Ammon's horn (tissue), 1 donor: ENCODE measurements at places on chromosomes 1 and 21.

GRCh38 chr1:152347116-152347728 is 12.6 kb downstream of the FLG2 start:
- DNase-seq: peak; percentile 38

DNA sequence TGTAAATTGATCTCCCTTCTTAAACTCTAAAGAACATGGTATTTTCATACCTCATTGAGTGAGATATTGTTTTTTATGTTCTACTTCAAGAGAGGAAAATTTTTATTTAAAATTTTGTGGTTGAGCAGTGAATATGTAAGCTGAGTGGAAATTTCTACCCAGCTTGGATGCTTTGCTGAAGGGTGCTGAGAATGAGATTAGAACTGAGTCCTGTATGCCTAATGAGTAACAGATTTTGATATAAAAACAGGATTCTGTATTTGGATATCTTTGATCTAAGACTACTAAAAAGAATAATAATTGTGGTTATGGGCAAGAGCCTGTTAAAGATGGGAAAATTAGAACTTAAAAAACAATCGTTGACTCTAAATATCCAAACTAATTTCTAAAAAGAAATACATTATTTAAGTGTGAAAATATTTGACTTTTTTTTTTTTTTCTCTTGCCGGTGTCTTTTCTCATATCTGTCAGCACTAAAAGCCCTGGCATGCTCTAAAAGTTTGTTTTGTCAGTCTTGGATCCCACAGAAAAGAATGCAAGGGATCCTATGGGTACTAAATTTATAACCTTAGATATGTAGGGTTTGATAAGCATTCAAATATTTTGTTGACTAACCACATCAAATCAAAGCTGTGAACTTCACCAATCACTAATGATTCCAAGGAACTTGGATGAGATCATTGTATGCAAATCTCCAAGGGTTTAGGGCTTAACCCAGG is 652.3 kb downstream of the PTPRC start:
- no peak for DNase-seq

DNA sequence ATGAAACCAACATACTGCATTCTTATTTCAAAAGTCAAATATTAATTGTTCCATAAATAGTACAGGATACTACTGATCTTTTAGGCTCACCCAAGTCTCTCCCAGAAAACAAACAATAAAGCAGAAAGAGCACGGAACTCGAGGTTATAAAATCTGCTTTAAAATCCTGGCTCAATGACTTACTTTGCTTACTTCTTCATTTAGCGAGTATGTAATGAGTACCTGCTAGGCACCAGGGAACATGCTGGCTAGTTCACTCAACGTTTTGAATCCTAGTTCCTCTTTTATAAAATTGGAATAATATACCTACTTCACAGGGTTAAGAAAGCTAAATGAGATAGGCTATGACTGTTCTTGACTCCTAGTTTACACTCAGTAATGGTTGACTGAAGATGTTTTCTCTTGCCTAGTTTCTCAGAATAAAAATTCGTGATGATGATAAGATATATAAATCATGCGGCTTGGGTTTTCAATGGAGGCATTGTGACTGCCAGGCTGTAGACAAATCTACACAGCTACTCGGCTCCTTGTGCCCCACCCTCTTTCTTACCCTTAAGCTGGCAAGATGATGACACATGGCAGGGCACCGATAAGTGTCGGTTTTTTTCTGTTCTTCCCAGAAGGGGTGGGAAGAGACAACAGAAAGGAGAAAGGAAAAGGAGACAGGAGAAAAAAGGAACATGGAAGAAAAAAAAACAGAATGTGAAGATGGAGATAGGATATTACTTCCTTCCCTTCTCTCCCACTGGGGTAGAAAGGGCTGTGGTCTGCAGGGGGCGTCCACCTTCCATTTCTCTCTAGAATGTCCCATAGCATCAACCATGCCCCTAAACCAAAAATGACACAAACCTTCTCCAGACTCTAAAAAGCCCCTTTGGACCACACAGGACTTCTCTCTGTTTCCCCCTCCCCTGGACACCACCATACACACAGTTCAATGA is 507.1 kb downstream of the SMYD3 start:
- no peak for DNase-seq

- no peak for DNase-seq
Observed at GRCh38 chr1:230798491-230798890, 51.3 kb downstream of the CAPN9 start.

DNA sequence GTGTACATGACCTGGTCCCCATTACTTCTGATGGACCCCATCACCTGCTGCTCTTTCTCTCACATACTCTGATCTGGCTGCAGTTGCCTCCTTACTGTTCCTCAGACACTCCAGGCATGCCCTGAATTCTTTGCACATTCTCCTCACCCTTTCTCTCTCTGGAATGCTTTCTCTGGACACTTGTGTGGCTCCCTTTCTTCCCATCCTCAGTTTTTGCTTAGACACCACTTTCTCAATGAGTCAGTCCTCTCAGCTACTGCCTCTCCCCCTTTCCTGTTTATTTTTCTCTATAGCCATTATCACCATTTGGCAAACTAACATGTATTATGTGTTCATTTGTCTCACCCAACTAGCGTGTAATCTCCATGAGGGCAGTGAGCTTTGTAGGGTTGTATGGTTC is 28.1 kb downstream of the PLXNA2 start:
- DNase-seq: no peak

DNA sequence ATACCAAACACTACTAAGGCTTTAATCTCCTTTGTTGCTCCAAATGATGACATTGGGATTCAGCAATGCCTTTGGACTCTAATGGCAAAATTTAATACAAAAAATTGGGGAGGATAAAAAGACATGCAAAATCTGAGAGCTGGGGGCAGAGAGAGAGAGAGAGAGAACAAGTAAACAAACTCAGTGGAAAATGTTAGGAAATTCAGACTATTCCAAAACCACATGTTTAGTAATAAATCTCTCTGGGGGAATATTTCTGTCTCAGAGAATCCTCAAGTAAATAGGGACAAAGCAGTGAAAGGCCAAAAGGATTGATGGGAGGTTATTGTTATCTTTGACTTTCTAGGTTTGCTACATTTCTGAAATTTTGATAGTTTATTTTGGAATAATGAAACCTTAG is 65.7 kb downstream of the PLA2G4A start:
- no peak for DNase-seq

DNA sequence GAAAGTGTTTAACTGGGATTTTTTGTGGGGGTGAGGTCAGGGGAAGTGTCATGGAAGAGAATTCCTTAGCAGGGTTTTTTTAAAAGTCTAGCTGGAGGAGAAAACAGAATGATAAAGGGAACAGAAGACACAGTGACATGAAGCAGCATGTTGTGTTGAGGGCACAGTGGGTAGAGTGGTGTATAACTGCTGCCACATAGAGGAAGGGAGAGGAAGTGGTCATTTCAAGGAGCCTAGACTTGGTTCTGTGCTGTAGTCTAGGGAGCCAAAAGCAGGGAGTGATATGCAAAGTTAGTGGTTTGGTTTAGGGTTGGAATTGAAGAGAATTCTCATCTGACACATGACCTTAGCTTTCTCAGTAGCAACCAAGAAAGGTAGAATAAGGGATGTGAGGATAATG is 10.2 kb downstream of the EEIG2 start:
- peak; percentile 58 for DNase-seq

DNA sequence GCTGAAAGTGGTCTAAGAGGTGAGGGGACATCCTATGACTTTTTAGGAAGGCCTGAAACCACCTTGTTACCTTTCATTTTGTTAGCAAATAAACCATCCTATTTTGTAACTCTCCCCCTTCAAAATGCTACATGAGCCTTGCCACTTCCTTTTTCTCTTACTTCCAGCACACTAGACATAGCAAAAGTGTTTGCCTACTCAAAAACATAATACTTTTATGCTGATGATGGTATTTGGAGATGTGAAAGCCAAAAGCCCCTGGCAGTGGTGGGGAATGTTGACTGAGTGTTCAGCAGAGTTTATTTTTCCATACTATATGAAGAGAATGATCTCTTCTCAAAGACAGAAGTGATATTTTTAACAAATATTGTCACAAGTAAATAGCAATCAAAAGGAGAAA is 134.2 kb downstream of the EDEM3 start:
- DNase-seq: no peak

DNA sequence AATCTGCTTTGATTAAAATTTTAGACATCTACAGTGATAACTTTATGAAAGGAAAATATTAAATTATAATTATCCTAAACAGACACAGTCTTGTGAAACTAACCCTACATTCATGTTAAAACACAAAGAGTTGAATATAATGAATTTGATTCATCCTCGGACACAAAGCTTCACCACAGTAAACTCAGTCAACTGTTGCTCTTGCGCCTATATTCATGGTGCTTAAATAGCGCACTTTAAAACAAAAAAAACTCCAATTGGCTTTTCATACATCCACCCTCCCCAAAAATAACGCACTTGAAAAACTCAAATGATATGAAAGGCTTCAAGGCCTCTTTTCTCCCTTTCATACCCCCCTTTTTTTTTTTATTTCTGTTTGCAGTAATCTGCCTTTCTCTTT is 260.3 kb downstream of the FAF1 start:
- peak; percentile 46 for DNase-seq

- DNase-seq: no peak
Observed at GRCh38 chr1:107865627-107866026, 99.4 kb downstream of the VAV3 start.

DNA sequence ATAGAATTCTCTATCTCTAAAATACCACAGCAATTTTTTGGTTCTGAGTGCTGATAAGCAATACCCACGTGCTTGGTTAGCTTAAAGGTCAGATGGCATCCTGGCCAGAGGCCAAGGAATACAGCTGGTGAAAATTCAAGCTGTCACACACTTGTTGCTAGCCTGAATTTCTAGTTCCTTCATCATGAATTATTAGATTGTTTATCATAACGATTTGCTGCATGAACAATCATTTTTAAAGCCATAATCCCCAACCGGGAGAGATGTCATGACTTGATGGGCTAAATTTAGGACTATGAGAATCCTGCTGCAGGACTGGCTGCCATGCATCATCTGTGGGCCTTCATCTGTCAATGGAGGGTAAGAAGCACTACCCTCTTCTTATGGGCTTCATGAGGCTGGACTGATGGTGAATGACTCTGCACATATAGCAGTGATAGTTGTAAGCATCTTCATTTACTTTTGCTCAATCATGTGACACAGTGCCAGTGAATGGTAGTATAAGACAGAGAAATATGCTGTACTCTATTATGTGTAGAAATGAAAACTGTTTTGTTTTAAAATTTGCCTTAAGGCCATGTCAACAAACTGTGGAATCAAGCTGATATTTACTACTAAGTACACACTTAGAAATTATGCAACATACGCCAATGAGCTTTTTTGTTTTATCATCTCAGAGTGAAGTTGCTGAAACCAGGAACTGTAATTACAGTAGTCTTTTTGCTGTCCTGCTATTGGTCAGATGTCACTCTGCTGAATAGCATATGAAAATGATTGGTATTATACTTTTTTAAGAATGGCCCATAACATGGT is 80.5 kb upstream of the RALGPS2 start:
- DNase-seq: no peak

GRCh38 chr1:8536515-8536914 is 218.6 kb downstream of the SLC45A1 start:
- DNase-seq: no peak

DNA sequence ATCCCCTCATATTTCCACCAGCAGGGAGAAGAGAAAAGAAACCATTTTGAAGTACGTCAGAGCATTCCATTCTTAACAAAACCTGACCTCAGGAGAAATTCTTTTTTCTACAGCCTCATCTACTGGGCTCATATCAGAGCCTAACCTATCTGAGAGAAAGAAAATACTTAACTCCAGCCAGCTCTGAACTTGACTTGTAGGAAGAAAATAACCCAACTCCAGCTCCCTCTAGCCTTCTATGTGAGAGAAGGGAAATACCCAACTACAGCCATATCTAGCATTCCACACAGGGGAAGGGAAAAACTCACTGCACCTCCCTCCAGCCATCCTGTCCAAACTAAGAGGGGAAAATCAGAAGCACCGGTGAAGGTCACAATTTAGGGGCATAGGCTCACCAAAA is 57.7 kb downstream of the SPATA6 start:
- DNase-seq: no peak

- no peak for DNase-seq
Observed at GRCh38 chr1:68828013-68828412, 331.1 kb upstream of the DEPDC1 start.

DNA sequence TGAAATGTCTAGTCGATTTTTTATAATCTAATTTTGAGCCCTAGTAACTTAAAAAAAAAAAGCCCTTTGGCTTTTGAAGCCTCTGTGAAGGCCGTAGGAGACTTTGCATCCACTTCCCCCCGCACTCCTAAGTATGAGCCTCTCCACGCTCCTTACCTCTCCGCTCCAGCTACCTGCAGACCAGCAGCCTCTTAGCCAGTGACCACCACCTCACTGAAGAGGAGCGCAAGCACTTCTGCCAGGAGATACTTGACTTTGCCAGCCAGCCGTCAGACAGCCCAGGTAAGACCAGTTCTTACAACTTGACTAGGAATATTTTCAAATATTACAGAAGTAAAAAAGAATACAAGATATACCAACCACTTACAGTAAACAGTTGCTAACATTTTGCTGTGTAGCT is 27.4 kb upstream of the PWP2 start:
- no peak for DNase-seq

- DNase-seq: peak; percentile 46
Observed at GRCh38 chr1:220189750-220190347, 82.4 kb downstream of the RAB3GAP2 start.

GRCh38 chr1:226977643-226978431 is 37.7 kb downstream of the COQ8A start:
- no peak for DNase-seq

DNA sequence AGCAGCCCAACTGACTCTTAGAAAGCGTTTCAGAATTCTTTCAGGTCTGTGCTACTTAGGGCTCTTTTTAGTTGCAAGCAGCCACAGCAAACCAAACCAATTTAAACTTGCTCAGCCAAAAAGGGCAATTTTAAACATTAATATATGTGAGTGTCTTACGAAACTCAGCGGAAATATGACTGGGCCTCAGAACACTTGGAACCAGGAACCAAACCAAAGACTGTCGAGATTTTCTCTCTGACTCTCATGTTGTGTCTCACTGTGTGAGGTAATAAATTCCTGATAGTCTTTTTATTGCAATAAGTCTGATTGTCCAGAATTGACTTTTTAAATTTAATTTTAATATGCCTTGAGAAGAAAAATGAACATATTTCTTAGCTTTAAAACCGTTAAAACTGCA is 122.3 kb downstream of the SYF2 start:
- DNase-seq: no peak

GRCh38 chr1:116726872-116727820 is 27.1 kb upstream of the CD2 start:
- DNase-seq: no peak

- DNase-seq: no peak
Observed at GRCh38 chr1:118618618-118619340, 369.4 kb downstream of the TBX15 start.

GRCh38 chr1:46461017-46461808 is 28.4 kb upstream of the DMBX1 start:
- no peak for DNase-seq

- DNase-seq: no peak
Observed at GRCh38 chr1:177441281-177441680, 270.5 kb downstream of the BRINP2 start.

- DNase-seq: no peak
Observed at GRCh38 chr1:150173141-150173585, 23.4 kb downstream of the PLEKHO1 start.

- DNase-seq: peak; percentile 22
Observed at GRCh38 chr1:25120281-25120680, 112.0 kb downstream of the SYF2 start.
